Fibroblast of mammary gland (primary cell): ENCODE measurements at places on chromosomes 6 and 20.
A peak's percentile ranks its signal among the peaks of the same experiment; 100 is the strongest.

GRCh38 chr20:56859801-56860261 lies 230.7 kb downstream of the TFAP2C start:
- no peak for DNase-seq

- DNase-seq: peak; percentile 91
Observed at GRCh38 chr20:13800728-13801134, 15.9 kb downstream of the NDUFAF5 start.

DNA sequence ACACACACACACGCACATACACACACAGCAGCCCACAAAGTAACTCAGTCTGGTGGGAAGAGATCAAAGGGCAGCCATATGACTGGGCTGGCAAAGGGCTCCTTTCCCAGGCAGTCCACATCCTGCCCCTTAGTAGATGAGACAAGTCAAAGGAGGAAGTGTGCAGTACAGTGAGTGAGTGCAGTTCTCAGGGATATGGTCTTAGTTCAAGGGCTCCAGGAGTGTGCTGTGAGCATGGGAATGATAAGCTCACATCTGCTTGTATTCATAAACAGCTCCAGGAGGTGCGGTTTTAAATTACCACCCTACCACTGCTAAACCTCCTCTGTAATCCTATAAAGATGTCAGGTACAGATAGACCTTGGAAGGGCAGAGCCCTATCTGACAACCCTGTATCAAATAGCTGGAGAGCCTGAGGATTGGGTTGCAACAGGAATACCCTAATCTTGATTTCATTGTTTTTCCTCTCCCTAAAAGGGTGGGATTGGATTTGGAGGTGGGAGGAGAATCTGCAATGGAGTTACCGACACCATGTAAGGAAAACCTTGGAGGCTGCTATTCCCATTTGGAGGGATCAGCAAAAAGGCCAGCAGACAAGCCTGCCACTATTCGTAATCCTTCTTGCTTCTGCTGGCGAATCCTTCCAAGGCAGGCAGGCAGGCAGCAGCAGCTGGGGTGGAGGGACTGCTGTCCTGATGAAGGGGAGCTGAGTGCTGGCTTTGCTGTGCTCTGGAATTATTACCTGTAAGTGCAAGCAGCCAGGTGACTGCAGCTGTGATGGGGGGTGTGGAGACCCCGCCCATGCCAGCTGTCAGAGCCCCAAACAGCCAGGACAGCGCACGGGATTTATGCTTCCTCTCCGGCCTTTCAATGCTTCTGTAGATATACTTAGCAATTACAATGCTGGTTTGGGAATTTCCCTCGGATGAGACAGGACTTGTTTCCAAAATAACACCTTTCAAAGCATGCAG lies 342.7 kb downstream of the PRL start:
- peak; percentile 81 for DNase-seq

DNA sequence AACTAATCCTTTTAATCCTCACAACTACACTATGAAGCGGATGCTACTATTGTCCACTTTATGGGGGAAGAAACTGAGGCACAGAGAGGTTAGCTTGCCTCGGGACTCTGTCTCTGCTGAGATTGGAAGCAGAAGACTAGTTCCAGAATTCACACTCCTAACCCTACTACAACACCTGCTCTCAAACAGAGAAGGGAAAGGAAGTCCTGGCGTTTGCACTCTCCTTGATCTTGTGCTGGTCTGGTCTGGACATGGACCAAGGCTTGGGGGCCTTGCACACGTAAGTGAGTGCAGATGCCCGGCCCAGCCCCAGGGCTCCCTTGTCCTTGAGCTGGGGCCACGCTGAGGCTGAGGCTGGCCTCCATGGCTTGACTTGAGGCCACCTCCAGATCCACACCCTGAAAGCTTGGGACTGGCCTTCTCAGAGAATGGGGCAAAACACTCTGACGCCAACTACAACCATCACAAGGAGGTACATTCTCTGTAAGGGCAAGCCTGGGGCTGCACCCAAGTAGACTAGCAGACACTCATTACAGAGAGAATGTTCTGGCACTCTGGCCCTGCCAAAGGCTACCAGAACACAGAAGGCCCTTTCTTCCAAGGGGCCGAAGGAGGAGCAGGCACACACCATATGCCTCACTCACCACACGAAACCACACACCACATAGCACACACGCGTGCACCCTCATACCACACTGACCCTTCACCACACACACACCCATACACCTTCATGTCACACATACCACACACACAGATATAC lies 33.3 kb upstream of the EZR start:
- no peak for DNase-seq

DNA sequence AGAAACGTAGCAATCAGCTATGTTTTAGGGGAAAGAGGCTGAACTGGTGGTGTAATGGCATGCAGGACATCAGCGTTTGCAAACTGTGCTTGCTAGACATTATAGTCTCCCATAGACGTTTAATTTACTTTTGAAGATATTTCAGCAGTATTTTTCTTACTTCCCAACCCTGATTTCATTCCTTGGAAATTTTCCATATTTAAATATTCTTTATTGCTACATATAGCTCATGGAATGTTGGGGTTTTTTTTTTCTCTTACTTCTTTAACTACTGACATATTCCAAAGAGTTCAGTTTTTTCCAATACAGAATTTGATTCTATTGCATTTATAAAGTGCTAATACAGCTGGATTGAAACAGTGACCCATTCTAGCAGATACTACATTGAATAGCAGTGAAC lies 694.4 kb upstream of the CITED2 start:
- no peak for DNase-seq

DNA sequence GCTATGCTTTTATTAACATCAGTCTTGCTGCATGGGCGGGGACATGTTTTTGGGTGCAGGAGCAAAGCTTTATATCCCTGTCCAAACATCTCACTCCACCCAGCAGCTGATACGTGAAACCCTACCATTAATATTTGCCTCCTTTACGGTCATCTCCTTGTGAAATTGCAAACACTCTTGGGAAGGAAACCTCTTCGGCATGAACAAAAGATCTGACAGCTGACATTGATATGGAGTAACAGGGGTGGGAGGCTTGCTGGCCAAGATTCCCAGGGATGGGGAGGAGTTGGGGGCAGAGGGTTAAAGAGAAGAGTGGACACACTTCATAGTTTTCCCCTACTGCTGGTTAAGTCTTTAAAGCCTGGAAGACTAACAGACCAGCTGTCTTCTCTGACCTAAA lies 22.2 kb upstream of the VEGFA start:
- no peak for DNase-seq

GRCh38 chr6:13034316-13034715 lies 294.0 kb downstream of the TBC1D7 start:
- DNase-seq: no peak
